ENCODE measurements at places on chromosomes 12 and 14. TPM values are rescaled to one million over a fixed set of nuclear protein-coding genes. Genes with fewer than 3 reads are reported as not detected.

SIRT4 gene
- 4.3 TPM for total RNA-seq

ARHGAP9 gene
- 3.9 TPM for total RNA-seq

OR4E2 gene
- not detected for total RNA-seq

ACSM4 gene
- not detected for total RNA-seq

FOXN4 gene
- 0.37 TPM for total RNA-seq

FAM181A gene
- total RNA-seq: not detected

OR4N5 gene
- not detected for total RNA-seq

ADAM20 gene
- total RNA-seq: 0.25 TPM

TAS2R20 gene
- 0.81 TPM for total RNA-seq

LIN7A gene
- total RNA-seq: 8.6 TPM

LDHB gene
- total RNA-seq: 1,559 TPM

PLBD2 gene
- total RNA-seq: 35.6 TPM

DDIT3 gene
- total RNA-seq: 3.4 TPM

THTPA gene
- total RNA-seq: 26.2 TPM

CACNA1C gene
- total RNA-seq: 1.7 TPM

DCN gene
- 2.0 TPM for total RNA-seq

ACOT4 gene
- 1.6 TPM for total RNA-seq

OASL gene
- 0.28 TPM for total RNA-seq

NAV3 gene
- total RNA-seq: 3.3 TPM

Measured in WTC11 (cell line).